ENCODE measurements at places on chromosomes 16 and 17.

- no peak for DNase-seq
These were observed 66.1 kb downstream of the C16orf78 start for GRCh38 chr16:49439676-49440075.

DNA sequence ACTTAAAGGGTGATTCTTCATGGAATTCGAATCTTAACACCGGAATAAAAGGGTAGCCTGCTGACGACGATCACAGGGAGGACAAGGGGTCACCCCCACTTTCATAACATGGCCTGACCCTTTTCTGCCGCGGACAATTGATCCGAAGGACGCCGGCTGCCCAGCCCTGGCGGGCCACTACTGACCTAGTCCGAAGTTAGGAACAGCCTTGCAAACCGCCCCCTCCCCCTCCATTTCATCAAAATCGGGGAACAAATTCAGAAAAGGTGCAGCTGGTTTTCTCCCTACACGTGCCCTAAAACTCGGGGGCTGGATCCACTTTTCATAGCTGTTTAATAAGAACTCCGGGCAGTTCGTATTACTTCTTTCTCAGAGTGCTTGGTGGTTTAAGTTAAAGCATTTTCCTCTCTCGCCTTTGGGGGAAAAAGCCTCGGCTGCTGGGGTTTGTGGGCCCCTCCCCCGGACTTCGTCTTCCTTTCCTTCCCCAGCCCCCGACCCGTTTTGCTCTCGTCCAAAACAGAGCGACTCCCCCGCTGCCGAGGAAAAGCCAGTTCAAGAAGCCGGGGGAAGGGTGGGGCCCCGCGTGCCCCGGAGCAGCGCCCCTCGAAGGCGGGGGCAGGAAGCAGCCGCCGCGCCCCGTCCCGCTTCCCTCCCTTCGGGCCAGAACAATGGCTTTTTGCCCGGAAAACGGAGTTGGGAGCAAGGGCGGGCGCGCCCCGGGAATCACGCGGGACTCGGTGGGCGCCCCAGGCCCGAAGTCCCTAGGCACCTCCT is 641 bp upstream of the CBX2 start:
- peak; percentile 44 for DNase-seq

- no peak for DNase-seq
These were observed 309.4 kb upstream of the XYLT1 start for GRCh38 chr16:17780181-17780580.

DNA sequence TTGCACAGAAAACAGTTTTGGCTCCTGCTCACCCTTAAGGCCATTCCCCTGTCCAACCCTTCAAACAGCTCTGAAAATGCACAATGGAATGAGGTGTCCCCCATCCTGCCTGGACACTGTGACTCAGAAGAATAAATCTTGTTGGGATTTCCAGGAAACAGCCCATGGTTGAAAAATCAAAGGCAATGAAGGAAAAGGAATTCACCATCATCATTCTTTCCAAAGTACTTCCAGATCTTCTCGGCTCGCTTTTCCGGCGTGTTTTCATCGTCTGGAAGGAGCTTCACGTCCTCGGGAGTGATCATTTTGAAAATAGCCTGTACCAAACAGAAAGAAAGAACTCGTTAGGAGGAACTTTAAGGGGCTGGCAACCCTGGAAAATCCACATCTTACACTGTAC is 4.3 kb downstream of the RCVRN start:
- DNase-seq: no peak

DNA sequence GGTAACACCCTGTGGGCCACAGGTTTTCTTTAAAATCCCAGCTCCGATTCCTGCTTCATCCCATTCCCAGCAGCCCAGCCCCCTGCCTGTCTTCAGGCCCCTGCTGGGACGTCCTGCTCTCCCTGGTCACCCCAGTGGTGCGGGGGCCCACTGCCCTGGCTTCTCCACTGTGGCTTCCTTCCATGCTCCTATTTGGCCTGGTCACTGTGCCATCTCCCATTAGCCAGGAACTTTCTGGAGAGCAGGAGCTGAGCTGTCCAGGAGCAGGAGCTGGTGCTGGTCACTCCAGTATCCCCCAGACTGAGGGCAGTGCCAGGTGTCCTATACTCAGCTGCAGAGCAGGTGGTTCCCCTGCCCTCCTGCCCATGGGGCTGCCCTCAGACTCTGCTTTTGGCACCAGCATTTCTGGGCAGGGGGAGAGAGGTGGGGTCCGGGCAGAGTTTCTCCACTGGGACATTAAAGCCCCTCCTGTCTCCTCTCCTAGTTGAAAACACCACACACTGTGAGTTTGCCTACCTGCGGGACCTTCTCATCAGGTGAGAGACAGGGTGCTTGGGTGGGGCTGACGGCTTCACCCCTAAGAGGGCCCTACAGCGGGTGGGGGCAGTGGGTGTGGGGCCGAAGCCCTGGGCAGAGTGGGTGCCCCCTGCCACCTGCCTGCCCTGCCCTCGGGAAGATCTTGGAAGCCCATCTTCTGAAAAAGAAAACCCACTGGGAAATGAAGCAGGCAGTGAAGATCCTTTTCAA is 356.2 kb downstream of the SEC14L1 start:
- no peak for DNase-seq

DNA sequence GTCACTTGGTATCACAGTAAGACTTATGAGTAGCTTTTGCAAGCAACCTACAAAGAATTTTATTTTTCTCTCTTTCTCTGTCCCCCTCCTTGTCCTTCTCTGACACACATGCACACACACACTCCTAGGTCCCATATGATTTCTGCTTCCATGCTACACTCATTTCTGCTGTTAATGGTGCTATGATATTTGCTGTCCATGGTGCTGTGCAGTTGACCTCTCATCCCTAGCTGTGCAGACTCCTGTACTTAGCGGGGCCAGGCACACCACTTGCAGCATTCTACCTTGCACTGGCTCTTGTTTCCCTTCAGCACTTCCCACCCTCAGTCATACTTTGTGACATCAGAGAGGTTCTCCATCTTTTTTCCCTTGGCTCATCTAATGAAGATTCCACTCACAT is 158.9 kb upstream of the CNTNAP4 start:
- DNase-seq: no peak

DNA sequence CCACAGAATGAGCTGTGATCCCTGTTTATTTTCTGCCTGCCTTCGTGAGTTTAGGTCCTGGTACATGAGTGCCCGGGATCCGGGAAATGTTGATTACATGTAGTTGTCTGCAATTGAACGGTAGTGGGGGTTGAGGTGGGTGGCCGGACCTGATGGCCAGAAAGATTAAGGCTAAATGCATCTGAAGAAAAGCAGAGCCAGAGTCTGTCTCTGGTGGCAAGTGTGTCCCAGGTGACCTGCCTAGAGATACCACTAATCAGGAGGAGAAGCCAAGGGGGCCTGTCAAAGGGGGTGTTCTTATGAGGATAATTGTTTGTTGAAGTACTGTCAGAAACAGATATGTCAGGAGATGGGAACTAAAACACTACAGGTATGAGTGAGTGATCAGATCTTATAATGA is 154.0 kb upstream of the ASIC2 start:
- DNase-seq: no peak

DNA sequence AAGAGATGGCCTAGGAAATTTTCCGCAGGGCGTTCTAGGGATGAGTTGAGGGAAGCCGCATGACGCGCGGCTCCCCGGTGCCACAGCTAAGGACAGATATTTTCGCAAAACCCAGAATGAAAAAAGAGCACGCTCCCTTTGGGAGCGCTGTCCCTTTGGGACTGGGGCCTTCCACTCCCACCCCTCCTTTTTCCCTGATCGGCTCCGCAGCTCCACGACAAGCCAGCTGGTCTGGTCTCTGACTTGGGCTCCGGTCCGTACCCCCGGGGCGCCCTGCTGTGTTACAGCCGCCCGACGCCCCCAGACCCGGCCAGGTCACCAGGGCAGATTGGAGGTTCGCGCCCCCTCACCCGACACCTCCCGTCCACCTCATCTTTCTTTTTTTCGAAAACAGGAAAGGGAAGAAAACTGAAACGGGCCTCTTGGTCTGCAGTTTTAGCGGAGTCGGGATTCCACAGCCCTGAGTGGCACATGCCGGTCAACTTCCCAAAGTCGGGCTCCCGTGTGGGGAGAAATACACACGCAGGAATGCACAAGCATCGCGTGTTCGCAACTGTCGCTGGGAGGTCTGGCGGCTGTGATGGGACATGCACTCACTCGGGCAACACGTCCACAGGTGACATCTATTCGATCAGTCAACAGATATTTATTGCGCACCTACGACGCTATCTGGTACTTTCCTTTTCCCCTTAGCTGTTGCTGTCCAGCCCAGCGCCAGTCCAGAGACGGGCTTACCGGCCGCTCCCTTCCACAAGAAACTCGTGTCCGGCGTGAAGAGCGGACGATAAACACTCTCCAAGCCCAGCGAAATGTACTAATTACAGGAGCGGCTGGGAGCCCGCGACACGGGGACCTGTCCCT is 3.9 kb upstream of the SOX9 start:
- no peak for DNase-seq

GRCh38 chr17:59493867-59494266 is 71.5 kb upstream of the DHX40 start:
- no peak for DNase-seq

- no peak for DNase-seq
These were observed 146.8 kb upstream of the GSE1 start for GRCh38 chr16:85466304-85466700.

GRCh38 chr16:24850289-24850938 is 4.7 kb downstream of the SLC5A11 start:
- no peak for DNase-seq

- DNase-seq: no peak
These were observed 44.7 kb downstream of the FZD2 start for GRCh38 chr17:44601973-44602372.

DNA sequence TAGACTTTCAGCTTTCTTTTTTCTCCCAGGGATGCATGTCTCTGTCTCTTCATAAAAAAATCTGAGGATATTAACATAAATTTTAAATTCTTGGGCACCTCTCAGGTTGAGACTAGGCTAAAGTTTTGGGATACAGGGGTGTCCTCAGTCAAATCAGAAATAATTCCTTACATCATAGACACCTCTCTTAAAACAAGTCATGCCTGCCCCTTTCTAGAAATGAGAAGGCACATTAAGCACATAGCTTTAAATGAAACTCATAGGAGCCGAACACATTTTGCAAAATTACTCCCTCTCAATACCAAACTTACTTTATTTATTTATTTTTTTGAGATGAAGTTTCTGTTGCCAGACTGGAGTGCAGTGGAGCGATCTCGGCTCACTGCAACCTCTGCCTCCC is 67.3 kb upstream of the BCAR1 start:
- DNase-seq: no peak

GRCh38 chr16:706189-707061 is 824 bp upstream of the FBXL16 start:
- no peak for DNase-seq

GRCh38 chr16:74304835-74305176 is 8.2 kb downstream of the PSMD7 start:
- no peak for DNase-seq

DNA sequence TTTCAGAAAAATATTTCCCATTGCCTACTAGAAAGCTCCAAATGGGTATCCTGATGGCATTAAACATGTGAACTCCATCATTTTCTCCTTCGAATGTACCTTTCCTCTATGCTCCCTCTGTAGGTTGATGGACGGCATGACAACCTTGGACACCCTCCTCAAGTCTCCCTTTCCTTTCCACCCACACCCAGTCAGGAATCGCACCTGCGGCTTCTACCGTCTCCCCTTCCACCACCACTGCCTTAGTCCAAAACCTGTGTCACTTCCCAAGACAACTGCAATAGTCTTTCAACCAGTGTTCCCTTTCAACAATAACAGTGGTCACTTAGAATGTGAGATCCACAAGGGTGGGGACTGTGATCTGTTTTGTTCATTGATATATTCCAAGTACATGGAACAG is 233.1 kb upstream of the AXIN2 start:
- no peak for DNase-seq

DNA sequence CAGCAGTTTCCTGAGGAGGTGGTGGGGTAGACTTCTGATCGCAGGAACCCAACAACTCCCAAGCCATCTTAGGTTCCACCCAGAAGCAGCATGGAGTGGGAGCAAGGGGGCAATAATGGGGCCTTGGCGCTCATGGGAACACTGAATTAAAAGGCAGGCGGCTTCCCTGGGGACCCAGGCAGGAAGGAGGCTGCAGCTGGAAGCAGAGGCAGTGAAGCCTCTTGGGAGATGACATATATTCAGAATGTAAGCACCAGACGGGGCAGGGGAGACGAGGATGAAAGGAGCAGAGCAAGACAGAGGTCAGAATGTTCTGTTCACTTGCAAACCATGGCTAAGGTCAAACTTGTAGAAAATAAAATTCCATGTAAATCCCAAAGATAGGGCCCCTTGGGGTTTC is 2.9 kb downstream of the HIGD1B start:
- DNase-seq: no peak

GRCh38 chr16:4925293-4925607 is 11.7 kb downstream of the PPL start:
- DNase-seq: no peak

- peak; percentile 37 for DNase-seq
These were observed 6.9 kb upstream of the PIRT start for GRCh38 chr17:10844621-10845387.

- no peak for DNase-seq
These were observed at the start of gene TM4SF5 for GRCh38 chr17:4771519-4772234. Gene TM4SF5, plus strand, starts transcription at chr17:4771886. Its CDS starts 37 bp downstream, at chr17:4771923.

DNA sequence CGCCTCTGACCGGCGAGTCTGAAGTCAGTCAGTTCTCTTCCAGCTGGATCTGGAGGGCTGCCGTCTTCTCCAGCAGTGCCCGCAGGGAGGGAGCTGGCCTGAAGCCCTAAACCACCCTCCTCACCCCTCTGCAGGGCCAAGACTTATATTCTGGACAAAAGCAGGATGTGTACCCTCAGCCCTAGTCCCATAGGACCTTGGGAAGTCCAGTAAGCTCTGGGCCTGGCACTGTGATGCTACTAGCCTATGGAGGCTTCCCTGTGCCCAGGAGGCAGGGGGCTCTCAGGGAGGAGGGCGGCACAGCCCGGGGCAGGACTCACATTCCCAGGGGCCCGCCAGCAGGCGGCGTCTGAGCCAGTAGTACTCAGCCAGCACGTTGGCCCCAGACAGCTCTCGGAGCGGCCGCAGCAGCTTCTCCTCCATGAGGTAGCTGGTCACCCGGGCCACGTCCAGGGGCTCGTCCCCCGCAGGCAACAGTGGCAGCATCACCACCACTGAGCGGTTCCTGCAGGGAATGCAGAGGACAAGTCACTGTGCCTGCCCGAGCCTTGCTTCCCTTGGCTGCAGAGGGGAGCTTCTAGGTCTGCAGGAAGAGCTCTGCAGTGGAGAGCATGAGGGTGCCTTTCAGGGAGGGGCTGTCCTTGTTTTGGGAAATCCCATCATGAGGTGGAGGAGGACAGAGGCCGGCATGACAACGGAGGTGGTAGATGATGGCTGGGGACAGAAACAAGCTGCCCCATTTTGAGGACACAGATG is 41.7 kb downstream of the RMI2 start:
- no peak for DNase-seq

Measured in HL-60 (cell line).